ENCODE measurements at places on chromosomes 2 and 18.

GRCh38 chr2:216873573-216873972 lies 13.7 kb upstream of the TNP1 start:
- no peak for DNase-seq

DNA sequence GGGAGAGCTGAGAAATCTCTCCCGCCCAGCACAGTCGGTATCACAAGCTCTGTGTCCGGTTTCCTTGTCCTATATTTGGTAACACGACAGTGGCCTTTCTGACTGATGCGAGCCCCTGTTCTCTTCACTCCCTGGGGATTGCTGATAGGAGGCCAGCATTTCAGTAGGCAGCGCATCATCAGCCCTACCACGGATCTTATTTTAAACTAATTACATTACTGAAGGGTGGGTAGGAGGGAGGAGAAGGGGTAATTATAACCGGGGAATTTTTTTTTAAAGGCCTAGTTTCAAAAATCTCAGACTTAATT lies 125.6 kb upstream of the LGALSL start:
- DNase-seq, result no peak

DNA sequence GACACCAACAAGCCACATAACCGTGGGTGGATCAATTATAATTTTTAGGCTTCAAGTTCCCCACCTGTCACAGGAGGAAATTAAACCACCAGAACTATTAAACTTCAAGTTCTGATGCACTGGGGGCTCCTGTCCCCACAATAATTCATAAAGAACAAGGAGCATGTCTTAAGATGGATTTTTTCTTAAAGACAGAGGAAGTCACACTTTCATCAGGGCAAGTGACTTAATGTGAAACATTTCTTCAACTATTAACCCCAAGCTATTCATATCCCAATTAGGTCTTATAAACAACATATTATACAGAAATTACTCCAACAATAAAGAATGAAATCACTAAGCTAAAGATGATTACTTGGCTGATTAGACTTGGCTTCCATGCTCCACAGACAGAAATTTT lies 292.5 kb downstream of the ETAA1 start:
- no peak for DNase-seq

GRCh38 chr2:30159766-30160165 lies 13.0 kb downstream of the YPEL5 start:
- DNase-seq, result peak; percentile 22

GRCh38 chr18:60656553-60656952 lies 284.0 kb upstream of the MC4R start:
- DNase-seq, result no peak

GRCh38 chr2:168456521-168457189 lies 583 bp downstream of the CERS6 start:
- DNase-seq, result no peak

- no peak for DNase-seq
These were observed 176.6 kb downstream of the DYSF start for GRCh38 chr2:71629771-71630453.

DNA sequence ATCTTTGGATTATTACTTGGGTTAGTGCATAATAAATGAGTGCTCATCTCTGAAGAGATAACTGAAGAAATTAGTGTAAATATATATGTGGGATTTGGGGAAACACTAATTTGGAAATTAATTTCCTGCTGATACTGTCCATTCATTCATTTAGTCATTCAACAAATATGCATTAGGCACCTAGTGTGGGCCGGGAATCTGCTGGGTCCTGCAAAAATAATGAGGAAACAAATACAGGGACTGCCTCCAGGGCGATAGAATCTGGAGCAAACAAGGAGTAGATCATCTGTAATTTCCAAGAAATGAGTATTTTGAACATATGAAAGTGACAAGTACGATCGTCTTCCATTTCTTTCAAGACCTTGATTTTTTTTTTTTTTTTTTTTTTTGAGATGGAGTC lies 203.7 kb upstream of the LYPD1 start:
- no peak for DNase-seq

- no peak for DNase-seq
These were observed 34.6 kb downstream of the ACVR1 start for GRCh38 chr2:157841485-157841884.

DNA sequence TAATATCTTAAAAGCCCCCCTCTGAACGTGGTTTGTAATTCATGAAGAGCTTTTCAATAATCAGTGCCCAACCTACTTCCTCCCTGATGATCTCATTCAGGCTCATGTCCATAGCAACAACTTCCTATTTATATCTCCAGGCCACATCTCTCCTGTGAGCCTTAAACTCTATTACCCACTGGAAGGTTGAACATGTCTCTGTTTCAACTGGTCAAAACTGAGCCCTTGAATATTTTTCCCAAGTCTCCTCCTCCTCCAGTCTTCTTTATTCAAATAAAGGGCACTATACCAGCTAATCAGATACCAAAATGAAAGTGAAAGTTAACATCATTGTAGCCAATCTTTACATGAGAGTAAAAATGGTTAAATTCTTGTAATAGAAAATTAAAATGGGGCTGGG lies 63.7 kb upstream of the ITGA4 start:
- DNase-seq, result no peak

DNA sequence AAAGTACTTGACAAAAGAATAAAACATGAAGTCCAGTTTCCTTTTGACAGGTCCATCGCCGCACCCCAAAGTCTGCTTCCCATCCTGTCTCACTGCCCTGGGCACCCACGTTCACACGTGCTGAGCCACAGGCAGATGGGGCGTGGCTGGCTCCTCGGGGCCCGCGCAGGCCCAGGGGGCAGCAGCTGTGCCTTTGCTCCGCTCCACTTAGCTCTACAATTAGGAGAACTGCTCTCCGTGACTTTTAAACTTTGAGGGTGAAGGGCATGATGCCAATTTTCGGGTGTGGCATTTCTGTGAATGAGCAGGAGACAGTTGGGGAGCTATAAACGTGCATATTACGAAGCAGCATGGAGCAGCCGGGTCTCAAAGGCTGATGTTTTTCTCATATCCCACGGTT lies 152.4 kb downstream of the TDRD15 start:
- no peak for DNase-seq

DNA sequence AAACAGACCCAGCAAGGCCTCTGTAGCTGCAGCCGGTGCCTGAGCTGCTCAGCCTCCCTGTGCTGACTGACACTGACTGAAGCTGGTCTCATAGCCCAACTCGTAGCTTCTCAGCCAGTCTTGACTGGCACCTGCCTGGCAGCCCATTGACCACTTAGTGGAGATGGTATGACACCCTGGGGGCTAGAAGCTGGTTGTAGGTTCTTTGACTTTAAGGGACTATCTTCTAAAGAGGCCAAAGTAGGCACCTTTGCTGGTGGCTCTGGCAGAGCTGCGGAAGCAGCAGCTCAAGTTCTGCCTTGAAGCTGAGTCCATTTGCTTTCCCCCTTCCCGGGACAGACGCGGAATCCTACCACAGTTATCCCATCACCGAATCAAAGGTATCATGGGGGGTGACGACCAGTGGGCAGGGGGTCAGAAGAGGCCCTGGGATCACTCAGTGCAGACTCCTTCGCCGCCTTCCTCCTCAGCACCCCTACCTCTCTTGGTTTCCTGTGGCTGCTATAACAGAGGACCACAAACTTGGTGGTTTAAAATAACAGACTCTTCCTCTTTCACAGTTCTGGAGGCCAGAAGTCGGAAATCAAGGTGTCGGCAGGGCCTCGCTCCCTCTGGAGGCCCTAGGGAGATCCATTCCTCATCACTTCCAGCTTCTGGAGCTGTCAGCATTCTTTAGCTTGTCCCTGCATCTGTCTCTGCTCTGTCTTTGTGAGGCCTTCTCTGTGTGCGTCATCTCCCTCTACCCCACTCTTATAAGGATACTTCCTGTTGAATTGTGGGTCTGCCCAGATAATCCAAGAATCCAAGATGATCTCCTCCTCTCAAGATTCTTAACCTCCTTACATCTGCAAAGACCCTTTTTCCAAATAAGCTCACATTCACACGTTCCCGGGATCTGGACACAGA lies 13.7 kb upstream of the FOSL2 start:
- no peak for DNase-seq

DNA sequence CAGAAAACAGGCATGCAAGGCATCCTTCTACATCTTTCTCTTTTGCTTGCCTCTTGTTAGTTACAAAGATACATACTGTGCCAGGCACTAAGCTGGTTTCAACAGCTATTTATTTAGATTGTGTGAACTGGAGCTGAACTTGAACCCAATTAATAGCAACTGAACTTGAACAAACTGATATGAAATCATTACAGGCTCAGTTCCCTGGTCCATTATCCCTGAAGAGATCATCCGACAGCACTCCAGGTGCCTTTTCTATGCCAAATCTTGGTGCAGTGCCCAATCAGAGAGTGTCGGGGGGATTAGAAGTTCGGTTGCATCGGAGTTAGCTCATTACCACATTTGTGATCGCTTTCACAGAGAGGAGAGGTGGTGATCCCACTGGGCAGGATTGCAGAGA lies 477.6 kb downstream of the PARD3B start:
- peak; percentile 72 for DNase-seq

GRCh38 chr2:120453635-120453998 lies 107.7 kb downstream of the INHBB start:
- no peak for DNase-seq

DNA sequence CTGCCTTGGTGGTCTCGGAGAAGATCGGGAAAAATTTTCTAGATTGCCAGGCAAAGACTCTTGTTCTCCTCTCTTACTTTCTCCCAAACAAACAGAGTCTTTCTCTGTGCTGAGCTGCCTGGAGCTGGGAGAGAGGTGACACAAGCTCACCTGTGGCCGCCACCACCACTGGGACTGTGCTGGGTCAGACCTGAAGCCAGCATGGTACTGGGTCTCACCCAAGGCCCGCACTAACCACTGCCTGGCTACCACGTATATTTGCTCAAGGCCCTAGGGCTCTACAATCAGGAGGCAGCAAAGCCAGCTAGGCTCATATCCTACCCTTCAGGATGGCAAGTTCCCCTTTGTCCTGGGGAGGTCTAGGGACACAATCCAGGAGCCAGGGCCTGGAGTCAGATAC lies 312.2 kb downstream of the DLGAP1 start:
- no peak for DNase-seq

DNA sequence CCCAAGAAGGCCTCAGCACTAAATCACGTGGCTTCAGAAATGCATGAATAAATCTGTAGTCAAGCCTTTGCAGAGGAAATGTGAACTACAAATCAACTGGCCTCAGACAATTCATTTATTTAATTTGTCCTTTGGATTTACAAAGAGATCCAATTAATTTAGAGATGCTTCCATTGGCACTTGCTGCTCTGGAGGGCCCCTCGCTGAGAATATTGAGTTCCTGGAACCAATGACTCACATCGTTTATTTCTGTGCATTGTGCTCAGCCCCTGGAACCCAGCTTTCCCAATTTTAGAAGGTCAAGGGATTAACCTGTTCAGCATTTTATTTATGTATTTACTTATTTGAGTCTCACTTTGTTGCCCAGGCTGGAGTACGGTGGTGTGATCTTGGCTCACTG lies 47.2 kb upstream of the MGAT4A start:
- no peak for DNase-seq

DNA sequence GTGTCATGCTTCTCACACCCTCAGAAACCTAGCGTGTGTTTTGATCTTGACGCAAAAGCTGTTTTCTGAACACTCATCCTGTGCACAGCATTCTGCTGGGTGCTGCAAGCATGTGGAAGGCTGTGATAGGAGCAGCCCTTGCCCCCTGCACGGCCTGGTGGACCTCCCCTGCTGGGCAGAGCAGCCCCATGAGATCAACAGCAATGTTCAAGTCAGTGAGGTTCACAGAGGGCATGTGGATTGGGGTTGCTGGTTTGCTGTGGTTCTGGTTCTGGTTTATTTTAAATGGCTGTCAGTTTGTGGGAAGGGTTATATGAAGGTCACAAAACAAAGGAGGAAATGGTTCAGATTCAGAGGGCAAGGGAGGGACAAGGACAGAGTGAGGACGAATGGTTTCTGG lies 71.3 kb downstream of the SOWAHC start:
- no peak for DNase-seq

- DNase-seq, result peak; percentile 41
These were observed 57.3 kb upstream of the PSMD14 start for GRCh38 chr2:161250864-161251436.

DNA sequence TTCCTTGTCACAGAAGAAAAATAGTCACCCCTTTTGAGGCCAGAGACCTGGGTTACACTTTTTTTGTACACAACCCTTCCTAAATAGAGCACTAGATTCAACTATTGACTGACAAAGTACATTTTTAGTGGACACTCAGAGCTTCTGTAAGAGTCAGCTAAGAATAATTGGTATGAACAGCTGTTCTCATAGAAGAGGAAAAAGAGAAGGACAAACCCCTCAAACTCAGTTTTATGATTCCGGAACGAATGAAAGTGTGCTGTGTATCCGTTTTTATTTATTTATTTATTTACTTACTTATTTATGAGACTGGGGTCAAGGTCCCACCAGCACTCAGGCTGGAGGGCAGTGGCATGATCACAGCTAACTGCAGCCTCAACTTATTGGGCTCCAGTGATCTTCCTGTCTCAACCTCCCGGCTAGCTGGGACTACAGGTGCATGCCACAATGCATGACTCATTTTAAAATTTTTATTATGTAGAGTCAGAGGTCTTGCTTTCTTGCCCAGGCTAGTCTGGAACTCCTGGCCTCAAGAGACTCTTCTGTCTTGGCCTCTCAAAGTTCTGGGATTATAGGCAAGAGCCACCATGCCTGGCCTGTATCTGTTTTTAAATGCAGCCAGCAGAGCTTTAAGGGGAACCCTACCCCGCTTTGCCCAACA lies 36.0 kb upstream of the FZD5 start:
- DNase-seq, result no peak

DNA sequence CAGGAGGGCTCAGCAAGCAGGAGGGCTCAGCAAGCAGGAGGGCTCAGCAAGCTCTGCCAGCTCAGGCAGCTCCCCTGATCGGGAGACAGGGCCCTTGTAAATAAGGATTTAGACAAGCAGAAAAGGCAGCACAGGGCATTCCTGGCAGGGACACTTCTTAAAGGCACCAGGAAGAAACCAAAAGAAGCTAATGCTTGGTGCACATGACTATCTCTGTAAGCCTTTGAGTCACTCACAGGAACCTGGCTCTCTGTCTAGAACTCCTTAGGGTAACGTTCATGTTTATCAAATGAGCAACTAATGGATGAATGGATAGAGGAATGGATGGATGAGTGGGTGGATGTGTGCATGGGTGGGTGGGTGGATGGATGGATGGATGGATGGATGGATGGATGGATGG lies 28.4 kb downstream of the TMEM37 start:
- DNase-seq, result no peak

DNA sequence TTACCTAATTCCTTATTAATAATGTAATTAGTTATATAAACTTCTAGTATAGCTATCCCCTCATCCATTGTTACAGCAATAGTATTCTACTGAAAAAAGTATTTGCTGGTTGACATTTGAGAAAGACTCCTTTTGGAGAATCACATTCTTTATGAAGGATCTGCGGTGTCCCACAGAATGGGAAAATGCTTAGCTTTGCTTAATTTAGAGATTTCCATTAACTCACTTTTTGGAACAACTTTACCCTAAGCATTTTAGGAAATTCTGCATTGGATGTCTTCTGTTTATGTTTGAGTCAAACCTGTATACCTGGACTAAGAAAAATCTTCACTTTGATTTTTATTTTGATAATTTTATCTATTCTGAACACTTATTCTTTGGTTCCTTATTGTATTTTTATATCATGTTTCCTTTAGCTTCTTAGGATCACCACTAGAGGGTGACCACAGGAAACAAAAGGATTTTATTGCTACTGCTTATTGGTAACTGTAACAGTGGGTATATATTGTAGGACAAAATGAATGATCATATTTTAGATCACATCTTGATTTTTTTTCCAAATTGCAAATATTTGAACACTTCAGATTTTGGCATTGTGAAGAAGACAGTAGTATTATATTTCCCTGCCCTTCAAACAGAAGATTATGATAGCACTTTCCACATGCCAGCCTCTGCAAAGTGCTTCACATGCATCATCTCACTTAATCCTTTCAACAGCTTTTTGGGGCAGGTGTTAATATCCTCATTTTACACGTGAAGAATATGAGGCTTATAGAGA lies 79.6 kb downstream of the MIB1 start:
- no peak for DNase-seq
